NCI-H1417 (cell line): ENCODE measurements at places on chromosomes 4 and X.
A peak's percentile ranks its signal among the peaks of the same experiment; 100 is the strongest.

GRCh38 chr4:140819610-140820009 is 63.4 kb upstream of the TBC1D9 start:
- DNase-seq, result no peak

DNA sequence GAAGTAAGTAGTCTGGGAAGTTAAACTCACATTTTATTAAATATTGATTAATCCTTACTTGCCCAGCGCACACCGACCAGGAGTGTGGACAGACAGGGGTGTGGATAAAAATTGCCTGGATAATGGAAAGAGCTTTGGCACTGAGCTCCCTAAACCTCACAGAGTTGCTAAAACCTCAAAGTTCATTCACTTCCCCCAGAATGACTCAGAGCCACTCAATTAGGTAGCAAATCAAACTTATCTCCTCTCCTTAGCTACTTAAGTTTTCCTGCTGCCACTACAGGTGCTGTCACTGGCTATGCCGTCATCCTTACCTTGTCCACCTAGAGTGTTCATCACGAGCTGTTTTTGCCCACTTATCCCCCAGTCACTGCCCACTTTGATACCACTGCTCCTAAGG is 27.0 kb upstream of the MID1IP1 start:
- DNase-seq, result no peak

DNA sequence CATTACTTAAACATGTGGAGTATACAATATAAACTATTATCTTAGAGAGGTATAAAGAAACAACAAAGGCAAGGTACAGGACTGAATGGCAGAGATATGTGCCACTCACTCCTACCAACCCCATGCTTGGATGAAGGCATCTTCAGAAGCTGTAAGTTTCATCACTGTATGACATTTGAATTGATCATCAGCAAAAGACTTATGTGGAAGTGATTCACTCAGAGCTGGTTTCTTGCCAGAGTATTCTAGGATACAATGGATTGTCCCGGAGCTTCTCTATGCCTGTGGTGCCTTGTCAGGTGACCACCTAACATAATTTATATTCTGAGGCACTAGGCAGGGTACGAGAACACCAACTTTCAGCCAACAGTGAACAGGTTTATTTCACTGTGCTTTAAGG is 392.2 kb downstream of the PPP1R2C start:
- no peak for DNase-seq

- DNase-seq, result no peak
Observed at GRCh38 chrX:54157561-54157960, 25.5 kb downstream of the FAM120C start.

- peak; percentile 27 for DNase-seq
Observed at GRCh38 chr4:85968945-85969819, 390.7 kb downstream of the MAPK10 start.

GRCh38 chrX:11097933-11098332 is 13.2 kb upstream of the HCCS start:
- peak; percentile 18 for DNase-seq

- DNase-seq, result peak; percentile 10
Observed at GRCh38 chrX:133215747-133216146, 2.4 kb downstream of the TFDP3 start.

DNA sequence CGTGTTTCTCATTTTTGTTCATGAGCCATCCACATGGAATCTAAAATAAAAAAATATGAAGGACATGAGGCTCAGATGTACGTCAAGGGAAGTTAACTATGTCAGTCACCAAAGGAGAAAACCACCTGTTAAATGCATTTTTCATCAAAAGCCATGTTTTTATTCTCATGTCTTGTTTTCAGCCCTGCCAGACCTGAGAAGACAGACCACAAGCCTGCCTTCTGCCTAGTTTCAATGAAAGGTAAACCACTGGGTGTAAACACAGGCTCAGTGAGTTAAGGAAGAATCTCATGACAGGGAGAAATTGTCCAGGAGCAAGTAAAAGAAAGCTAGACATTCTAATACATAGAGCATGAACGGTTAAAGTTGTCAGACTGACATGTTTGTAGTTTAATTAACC is 52.3 kb upstream of the TNIP3 start:
- no peak for DNase-seq

GRCh38 chr4:56301181-56301996 is 85.9 kb downstream of the AASDH start:
- peak; percentile 71 for DNase-seq

DNA sequence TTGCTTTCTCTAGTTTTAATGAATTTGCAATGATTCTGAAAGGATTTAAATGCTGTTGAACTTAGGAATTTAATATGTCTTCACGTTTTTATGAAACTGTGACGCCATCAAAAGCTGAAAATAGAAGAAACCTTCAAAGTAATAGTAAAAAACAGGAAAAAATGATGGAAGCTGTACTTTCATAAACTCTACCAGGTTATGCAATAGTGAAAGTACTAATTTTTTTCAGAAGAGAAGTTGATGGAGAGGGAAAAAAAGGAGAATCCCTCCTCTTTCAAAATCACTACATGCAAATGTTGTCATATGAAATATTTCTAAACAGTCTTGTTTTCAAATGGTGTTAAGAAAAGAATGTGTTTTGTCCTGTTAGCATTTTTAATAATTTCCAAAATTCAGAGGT is 73.6 kb downstream of the ZNF330 start:
- DNase-seq, result no peak

DNA sequence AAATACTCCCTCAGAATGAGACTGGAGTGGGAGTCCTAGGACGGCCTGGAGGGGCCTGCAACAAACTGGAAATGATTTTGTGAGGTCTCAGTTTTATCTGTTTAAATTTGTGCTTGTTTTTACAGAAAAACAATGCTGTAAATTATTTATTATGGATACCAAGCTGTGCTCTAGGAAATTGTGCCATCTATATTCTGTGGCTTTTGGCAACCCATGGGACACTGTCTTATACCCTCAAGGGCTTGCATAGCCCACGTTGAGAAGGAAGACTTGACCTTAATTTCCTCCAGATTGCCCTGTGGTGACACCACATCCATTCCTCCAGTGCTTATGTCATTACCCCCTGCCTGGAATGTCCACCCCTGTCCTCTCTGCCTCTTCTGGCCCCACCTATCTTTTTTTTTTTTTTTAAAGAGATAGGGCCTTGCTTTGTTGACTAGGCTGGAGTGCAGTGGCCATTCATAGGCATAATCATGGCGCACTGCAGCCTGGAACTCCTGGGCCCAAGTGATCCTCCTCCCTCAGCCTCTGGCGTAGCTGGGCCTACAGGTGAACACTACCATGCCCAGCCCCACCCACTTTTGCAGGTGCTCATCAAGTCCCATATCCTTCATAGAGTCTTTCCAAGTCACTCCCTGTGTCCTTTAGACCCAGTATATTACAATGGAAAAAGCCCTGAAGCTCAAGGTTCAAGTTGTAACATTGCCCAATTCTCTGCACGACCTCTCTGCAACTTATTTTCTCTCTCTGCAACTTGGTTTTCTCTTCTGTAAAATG is 77.4 kb downstream of the HPRT1 start:
- DNase-seq, result no peak

DNA sequence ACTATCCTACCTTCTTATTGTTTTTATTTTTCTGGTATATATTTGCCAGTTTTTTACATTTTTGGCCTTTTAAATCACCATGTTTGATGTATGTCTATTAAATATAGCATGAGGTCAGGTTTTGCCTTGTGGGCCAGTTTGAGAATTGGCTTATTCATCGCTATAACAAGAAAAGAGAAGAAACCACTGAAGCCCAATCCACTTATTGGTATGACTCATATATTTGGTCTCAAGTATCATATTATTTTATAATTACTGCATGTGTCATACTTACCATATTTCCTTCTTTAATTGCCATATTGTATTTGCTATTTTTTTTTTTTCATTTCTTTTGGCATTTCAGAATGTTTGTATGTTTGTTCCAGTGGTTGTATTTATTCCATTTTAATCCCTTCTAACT is 99.3 kb downstream of the IRF2 start:
- no peak for DNase-seq
